Lower lobe of right lung (tissue), 2 donors: ENCODE measurements at places on chromosomes 16 and 17.

- no peak for DNase-seq
These were observed 14.1 kb upstream of the NKD1 start for GRCh38 chr16:50534091-50534490.

DNA sequence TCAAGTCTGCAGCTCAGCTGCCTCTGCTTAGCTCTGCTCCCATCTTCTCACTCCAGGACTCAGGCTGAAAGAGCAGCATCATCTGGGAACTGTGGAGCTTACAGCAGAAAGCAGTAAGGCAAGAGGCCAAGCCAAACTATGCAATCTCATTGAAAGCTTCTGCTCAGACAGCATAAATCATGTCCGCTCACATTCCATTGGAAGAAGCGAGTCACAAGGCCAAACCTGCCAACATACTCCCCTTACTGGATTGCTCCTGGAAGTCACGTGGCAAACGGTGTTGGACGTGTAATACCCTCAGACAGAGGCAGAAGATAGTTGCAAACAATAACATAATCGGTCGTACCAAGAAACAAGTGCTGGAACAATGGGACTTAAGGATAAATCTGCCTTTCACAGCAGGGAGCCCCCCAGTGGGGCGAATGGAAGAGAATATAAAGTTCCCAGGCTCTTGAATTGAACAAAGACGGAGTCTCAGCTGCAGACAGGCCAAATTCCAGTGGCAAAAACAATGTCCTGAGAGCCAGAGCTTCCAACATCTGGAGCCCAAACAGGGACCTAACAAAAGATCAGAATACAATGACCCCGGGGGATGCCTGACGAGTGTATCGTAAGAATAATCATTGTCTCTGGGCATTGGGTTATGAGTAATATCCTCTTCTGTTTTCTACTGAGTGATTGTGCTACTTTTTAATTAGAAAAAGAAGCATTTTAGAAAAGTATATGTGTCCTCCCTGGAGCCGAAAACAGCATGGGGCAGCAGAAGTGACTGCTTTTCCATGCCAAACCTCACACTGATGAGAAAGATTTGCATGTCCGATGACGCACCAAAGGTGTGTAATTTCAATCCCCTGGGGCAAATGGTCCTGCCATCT, 68.4 kb downstream of the CMC2 start:
- DNase-seq, result no peak

GRCh38 chr17:74923538-74924249, 379 bp upstream of the OTOP2 start:
- peak; percentile 85 for DNase-seq

- no peak for DNase-seq
These were observed 1021.4 kb downstream of the CDH8 start for GRCh38 chr16:61014869-61015268.

DNA sequence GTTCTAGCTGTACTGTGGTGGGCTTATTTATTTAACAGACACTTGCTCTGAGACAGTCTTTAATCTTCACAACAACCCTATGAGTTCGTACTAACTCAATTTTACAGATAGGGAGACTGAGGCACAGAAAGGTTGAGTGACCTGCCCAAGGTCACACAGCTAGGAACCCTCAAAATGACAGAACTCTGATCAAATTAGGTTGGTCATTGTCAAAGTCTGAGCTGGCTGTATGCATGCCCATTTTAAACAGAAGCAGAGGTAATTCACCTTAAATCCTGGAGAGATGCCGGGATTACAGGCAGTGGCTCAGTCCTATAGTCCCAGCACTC, 24.9 kb downstream of the LAT start:
- no peak for DNase-seq

DNA sequence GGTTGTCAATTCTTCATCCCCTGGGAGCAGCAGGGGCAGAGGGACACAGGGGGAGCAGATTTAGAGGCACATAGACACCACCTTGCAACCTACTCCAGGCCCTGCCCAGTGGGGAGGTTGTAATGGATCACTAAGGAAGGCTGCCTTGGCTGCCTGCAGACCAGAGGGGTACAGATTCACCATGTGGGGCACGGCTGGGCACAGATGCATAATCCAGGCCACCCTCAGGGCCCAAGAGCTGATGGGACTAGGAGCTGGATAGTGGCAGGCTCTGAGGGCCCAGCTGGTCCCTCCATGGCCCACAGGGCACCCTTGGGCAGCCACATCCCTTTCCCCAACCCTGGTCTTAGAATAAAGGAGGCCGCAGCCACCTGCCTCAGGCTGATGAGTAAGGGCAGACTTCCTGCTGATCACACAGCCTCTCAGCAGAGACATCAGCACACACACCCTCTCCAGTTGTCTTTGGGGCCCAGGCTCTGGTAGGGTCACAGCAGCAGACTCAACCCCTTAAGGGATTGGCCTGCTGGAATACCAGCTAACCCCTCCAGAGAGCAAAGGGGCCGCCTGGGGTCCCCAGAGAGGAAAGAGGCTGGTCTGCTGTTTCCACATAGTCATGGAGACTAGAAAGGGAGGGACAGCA, 224.9 kb downstream of the GSG1L start:
- DNase-seq, result no peak

DNA sequence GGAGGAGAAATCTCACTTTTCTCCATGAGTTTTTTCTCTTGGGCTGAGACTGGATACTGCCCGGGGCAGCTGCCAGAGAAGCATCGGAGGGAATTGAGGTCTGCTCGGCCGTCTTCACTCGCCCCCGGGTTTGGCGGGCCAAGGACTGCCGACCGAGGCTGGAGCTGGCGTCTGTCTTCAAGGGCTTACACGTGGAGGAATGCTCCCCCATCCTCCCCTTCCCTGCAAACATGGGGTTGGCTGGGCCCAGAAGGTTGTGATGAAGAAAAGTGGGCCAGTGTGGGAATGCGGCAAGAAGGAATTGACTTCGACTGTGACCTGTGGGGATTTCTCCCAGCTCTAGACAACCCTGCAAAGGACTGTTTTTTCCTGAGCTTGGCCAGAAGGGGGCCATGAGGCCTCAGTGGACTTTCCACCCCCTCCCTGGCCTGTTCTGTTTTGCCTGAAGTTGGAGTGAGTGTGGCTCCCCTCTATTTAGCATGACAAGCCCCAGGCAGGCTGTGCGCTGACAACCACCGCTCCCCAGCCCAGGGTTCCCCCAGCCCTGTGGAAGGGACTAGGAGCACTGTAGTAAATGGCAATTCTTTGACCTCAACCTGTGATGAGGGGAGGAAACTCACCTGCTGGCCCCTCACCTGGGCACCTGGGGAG, 19.1 kb downstream of the NGFR start:
- DNase-seq, result no peak

DNA sequence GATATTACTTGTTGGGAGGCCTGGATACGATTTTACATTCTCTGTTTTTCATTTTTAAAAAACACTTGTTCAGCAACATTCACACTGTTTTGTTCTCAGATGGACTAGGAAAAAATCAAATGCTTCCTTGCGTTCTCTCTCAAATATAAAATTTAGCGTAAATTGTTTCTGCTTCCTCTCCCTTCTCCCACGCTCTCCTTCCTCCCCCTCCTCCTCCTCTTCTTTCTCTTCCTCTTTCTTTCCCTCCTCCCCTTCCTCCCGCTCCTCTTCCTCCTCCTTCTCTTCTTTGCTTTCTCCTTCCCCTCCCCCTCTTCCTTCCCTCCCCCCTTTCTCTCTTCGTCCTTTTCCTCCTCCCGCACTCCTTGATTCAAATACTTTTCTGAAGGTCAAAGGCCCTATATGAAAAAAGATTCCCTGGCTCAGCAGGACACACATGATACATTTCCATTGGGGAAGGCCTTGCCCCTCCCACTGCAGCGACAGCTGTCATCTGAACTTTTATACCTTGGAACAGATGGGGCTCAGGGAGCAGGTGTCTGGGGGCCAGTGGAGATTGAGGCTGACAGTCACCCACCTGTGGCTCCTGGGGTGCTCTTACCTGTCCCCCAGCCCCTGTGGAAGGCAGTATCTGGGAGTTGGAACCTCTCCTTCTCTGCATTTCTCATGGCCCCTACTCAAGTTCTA, 99.4 kb upstream of the SDK2 start:
- DNase-seq, result no peak

GRCh38 chr16:4204521-4204920, 37.4 kb downstream of the SRL start:
- no peak for DNase-seq

DNA sequence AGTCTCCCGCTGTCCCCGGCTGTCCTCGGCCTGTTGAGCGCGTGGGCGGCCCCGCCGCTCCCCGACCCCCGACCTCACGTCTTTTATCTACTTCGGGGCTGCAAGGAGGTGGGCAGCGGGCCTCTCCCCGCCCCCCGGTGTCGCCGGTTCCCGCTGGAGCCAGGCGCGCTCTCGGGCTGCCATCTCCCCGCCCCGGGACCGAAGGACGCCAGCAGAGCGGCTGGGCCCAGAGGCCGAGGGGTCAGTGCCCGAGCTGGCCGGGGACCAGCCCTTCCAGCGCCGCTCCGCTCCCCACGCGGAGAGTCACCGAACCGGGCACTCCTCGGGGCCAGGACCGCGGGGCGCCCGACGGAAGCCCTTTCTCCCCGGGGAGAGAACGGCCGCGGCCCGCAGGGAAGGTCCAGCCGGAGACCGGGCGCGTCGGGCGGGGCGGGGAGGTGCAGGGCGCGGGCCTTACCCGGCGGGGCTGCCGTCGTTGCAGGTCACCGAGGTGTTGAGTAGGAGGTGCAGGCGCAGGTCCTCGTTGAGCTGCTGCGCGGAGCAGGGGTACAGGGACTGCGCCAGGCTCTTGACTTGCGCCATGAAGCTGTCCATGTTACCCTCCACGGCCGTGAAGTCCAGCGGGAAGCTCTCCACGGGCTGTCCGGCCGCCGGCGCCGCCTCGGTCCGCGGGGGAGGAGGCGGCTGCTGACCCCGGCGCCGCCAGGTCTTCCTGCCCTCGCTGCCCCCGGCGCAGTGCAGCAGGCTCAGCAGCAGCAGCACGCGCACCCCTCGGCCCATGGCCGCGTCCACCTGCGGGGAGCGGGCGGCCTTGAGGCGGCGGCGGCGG, 643 bp downstream of the NOTUM start:
- DNase-seq, result no peak

DNA sequence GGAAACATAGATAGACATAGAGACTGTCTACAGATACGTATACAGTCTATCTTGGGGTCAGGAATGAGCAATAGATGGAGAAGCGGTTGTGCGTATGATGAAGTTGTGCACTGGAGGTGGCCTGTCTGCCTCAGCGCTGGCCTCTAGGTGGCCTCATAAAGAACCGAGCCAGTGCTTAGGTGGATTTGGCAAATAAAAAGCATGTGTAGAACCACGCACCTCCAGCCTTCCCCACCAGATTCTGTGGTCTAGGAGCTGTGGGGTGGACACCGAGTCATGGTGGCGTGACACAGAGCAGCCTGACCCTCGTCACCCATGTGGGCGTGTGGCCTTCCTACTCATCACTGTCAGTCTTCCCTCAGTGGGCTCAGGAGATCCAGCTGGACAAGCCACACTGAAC, 34.0 kb downstream of the PGS1 start:
- DNase-seq, result no peak

DNA sequence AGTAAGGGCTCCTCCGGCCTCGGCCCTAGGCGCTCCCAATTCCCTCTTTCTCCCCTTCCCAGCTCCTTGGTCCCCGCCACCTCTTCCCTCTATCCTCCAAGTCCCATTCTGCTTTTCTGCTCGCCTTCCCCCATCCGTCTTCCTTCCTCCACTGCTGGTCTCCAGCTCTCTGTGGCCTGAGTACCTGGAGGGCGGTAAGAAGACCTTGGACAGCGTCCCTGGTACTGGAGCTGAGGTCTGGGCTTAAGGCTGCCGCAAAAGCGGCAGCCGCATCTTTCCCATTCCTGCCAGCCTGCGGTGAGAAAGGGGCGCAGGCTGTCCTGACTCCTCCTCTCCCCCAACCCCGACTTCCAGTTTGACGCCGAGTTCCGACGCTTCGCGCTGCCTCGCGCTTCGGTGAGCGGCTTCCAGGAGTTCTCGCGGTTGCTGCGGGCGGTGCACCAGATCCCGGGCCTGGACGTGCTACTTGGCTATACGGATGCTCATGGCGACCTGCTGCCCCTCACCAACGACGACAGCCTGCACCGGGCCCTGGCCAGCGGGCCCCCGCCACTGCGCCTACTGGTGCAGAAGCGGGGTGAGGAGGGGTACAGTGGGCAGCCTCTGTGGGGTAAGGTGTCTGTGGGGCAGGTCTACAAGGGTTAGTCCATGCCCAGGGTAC, 471 bp downstream of the PARD6A start:
- no peak for DNase-seq

- peak; percentile 48 for DNase-seq
These were observed 55.2 kb upstream of the MRTFB start for GRCh38 chr16:14015948-14016347.

GRCh38 chr16:35311475-35311874, 1852.1 kb downstream of the TP53TG3F start:
- no peak for DNase-seq

GRCh38 chr16:2519711-2520080, 475 bp upstream of the AMDHD2 start:
- no peak for DNase-seq

DNA sequence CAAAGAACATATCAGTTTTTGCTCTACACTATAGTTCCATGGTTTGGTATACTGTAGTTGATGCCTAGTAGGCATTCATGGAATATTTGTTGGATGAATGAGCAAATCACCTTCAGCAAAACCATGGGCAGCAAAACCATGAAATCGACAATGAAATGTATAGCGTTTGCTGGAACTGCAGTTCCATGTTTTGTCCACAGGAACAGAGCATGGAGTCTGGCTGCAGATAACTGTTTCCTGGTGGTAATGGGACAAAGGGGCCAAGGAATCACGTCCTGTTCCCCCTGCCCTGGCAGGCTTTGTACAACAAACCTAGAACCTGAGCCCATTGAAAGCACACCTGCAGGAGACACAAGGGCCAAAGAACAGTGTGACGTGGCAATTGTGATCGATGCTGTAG, 101.1 kb downstream of the USP31 start:
- no peak for DNase-seq

DNA sequence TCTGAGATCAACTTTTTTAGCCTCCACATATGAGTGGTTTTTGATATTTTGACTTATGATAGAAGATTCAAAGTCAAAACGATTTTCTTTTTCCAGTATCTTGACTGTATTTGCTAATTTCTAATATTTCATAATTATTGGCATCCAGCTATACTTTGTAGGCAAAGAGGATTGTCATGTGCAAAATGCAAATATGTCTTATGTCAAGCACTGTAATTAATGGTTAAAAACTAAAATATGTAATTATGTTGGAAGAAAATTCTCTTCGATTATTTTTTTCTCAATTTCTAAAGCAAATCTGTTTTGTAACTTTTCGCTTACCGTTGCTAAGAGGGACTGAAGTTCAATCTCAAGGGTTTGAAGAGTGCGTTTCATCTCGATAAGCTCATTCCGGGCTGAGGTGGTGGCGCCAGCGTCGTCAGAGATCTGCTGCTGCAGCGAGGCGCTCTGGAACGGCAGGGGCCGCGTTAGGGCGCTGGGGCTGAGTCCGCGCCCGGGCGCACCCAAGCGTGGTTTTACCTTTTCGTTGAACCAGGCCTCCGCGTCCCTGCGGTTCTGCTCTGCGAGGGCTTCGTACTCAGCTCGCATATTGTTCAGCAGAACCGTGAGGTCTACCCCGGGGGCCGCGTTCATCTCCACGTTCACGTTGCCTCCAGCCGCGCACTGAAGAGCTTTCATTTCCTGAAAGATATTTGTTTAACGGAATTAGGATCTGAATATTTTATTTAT, 3.0 kb downstream of the KRT27 start:
- peak; percentile 80 for DNase-seq
